Mesenchymal stem cell (in vitro differentiated cells and primary cell): ENCODE measurements at places on chromosomes 1 and 21.

- H3K36me3 ChIP-seq: no peaks in the 10 kb centered on the region
- no peak overlapping the region for H3K27ac ChIP-seq
- no peaks in the 10 kb centered on the region for H3K27me3 ChIP-seq
- no peak overlapping the region for H3K4me3 ChIP-seq
- H3K4me1 ChIP-seq: peaks cover 2% of the 10 kb centered on the region
These were observed 394.9 kb upstream of the B3GALT2 start for GRCh38 chr1:193581341-193581740.

- H3K4me3 ChIP-seq: peak overlapping the region; percentile 7
- no peaks in the 10 kb centered on the region for H3K27me3 ChIP-seq
- peak; percentile 80 for DNase-seq
- H3K36me3 ChIP-seq: no peaks in the 10 kb centered on the region
These were observed 33.3 kb upstream of the KCNE1 start for GRCh38 chr21:34545079-34545884.

DNA sequence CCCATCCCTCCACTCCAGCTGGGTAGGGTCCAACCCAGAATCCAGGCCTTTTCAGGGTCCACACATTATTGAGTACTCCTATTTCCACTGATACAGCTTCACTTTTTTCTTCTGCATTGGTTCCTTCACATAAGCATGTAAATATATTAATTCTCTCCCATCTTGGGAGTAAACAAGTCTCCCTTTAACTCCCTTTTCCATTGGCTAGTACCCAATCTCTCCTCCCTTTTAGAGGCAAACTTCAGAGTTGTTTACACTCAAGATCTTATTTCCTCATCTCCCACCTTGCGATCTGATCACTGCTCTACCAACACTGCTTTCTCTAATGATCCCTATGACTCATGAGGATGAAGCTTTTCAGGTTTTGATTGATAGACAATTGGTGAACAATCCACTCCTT is 20.3 kb downstream of the DMAP1 start:
- DNase-seq: no peak
- no peaks in the 10 kb centered on the region for H3K27me3 ChIP-seq
- no peak overlapping the region for H3K4me3 ChIP-seq
- no peak overlapping the region for H3K27ac ChIP-seq

DNA sequence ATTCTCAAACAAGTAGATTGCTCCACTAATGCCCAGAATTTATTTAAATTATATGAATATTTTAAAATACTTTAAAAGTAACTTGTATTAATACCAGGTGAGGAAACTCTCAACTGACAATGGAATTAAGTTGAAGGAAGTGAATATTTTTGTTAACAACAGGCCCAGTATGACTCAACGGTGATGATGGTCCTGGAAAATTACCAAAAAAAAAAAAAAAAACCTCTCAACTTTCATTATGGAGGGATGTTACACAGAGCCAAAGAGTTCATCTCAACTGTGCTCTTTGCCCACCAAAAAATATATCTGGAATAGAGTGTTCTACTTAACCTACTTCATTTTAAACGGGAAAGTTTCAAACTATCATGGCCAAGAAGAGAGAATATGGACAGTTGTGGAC is 28.3 kb downstream of the CFH start:
- DNase-seq: peak; percentile 44
- no peaks in the 10 kb centered on the region for H3K36me3 ChIP-seq
- H3K4me1 ChIP-seq: peaks cover 1% of the 10 kb centered on the region
- H3K27me3 ChIP-seq: no peaks in the 10 kb centered on the region
- no peak overlapping the region for H3K27ac ChIP-seq

DNA sequence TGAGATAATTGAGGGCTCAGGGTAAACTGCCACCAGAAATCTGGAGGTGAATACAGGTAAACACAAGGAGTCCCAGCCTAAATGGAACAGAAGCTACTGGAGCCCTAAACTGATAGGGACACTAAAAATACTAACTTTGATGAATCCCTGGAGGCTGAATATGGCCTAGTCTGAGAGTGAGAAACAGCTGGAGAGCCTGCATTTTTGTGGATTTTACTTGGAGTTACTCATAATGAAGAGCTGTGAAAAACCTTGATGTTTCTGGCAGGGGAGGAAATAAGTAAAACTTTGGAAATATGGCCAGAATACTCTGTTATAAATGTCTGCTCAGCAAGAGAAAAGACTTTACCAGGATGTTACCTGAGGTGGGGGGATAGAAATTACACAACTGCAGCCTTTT is 164.4 kb downstream of the LIPI start:
- H3K27me3 ChIP-seq: no peaks in the 10 kb centered on the region
- no peak for DNase-seq
- H3K27ac ChIP-seq: no peak overlapping the region

GRCh38 chr1:108041360-108042142 is 76.6 kb upstream of the VAV3 start:
- H3K36me3 ChIP-seq: no peaks in the 10 kb centered on the region
- no peaks in the 10 kb centered on the region for H3K4me1 ChIP-seq
- H3K27ac ChIP-seq: no peak overlapping the region
- H3K27me3 ChIP-seq: peaks cover 3% of the 10 kb centered on the region

- DNase-seq: no peak
- H3K27me3 ChIP-seq: no peaks in the 10 kb centered on the region
- H3K4me1 ChIP-seq: peaks cover 18% of the 10 kb centered on the region
- peak overlapping the region; percentile 27 for H3K27ac ChIP-seq
- H3K4me3 ChIP-seq: no peak overlapping the region
These were observed 80.6 kb downstream of the TGFBR3 start for GRCh38 chr1:91805311-91805801.

DNA sequence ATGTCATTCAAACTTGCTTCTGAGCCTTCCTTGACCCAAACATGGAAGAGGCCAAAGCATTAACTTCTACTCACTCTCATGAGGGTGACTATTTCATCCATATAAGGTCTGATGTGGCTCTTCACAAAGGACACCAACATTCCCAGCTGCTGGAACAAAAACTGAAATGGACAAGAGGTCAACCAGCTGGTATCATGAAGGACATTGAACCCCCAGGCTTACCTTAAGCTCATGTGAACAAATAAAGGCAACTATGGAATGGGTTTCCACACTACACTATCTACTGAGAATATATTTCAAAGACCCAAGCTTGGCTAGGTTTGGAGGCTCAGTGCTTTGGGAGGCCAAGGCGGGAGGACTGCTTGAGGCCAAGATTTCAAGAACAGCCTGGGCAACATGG is 26.9 kb downstream of the ANGPTL7 start:
- H3K27me3 ChIP-seq: no peaks in the 10 kb centered on the region
- H3K27ac ChIP-seq: no peak overlapping the region
- H3K4me1 ChIP-seq: no peaks in the 10 kb centered on the region
- H3K36me3 ChIP-seq: peaks cover 93% of the 10 kb centered on the region
- no peak for DNase-seq
- H3K4me3 ChIP-seq: no peak overlapping the region

- H3K4me1 ChIP-seq: no peaks in the 10 kb centered on the region
- DNase-seq: no peak
- no peak overlapping the region for H3K4me3 ChIP-seq
- H3K27me3 ChIP-seq: peaks cover 3% of the 10 kb centered on the region
- H3K27ac ChIP-seq: no peak overlapping the region
These were observed 1.4 kb downstream of the CD1A start for GRCh38 chr1:158255656-158256055.

DNA sequence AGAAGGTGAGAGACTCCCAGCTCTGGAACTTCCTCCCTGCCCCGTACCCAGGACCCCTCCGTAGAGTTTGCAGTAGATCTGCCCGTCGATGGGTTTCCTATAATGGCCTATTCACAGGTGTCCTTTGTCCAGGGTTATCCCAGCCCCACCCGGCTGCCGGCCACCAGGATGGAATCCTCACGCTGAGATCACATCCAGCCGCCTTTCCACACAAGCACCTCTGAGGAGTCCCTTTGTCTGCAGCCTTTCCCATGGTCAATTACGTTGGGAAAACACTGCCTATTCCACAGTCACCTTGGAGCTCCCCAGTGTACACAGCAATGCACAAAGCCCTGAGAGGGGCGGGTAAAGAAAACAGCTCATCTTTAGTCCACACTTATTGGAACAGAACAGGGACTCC is 190.0 kb upstream of the EDN2 start:
- H3K4me1 ChIP-seq: peaks cover 43% of the 10 kb centered on the region
- no peaks in the 10 kb centered on the region for H3K27me3 ChIP-seq
- no peaks in the 10 kb centered on the region for H3K36me3 ChIP-seq
- H3K27ac ChIP-seq: no peak overlapping the region
- no peak overlapping the region for H3K4me3 ChIP-seq
- no peak for DNase-seq

GRCh38 chr1:104760017-104760416 is 1010.3 kb downstream of the AMY1C start:
- no peak overlapping the region for H3K27ac ChIP-seq
- no peak for DNase-seq
- H3K4me1 ChIP-seq: no peaks in the 10 kb centered on the region
- no peaks in the 10 kb centered on the region for H3K36me3 ChIP-seq

DNA sequence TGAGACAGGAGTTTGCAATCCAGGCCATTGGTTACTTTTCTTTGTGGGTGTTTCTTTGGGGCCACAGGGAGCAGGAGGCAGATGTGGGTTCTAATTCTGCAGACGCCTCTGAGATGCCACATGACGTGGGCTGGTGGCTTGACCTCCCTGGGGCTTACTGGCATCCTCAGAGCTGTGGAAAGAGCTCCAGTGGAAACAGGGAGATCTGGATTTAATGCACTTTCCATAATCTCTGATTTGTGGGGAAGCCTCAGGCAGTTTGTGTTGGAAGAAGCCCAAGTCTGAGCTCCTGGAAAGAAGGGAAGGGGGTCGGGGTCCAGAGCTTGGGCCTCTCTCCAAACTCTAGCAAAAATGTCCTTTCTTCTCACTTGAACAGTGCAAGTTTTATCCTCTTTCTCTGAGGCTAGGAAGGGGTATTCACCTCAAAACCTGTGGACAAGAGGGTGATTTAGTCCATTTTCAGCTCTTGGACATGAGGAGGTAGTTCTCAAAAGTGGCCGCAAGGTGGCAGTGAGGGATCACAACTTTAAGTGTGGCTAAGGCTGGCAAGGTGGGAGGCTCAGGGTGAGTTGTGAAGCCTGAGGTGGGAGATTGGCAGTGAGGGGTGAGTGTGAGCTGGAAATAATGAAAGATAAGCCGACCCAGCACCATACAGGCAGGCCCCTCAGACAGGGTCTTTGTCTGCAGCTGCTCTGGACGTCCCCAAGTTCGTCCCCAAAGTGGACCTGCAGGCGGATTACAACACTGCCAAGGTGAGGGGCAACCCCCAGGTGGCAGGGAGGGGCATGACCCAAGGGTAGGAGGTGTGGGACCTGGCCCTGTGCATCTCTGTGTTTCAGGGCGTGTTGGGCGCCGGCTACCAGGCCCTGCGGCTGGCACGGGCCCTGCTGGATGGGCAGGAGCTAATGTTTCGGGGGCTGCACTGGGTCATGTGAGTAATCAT is 9.2 kb downstream of the IKBKE start:
- DNase-seq: peak; percentile 76
- H3K27me3 ChIP-seq: no peaks in the 10 kb centered on the region
- no peak overlapping the region for H3K4me3 ChIP-seq
- peaks cover 14% of the 10 kb centered on the region for H3K4me1 ChIP-seq

DNA sequence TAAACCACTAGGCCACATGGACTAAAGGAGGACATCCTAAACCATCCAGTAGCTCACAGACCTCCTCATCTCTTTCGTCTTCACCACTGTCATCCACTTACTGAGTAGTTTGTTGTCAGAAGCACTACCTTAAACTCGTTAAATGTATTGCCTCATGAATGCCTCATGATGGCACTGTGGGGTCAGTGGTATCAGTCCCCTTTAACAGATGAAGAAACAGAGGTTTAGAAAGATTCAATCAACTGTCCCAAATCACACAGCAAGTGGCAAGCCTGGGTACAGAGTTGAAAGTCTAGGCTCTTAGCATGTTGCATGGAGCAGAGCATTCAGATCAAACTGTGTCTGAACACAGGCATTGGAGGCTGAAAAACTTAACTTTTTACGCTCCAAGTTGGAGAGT is 183.6 kb upstream of the KIAA0040 start:
- no peaks in the 10 kb centered on the region for H3K27me3 ChIP-seq
- H3K27ac ChIP-seq: no peak overlapping the region
- peaks cover 3% of the 10 kb centered on the region for H3K4me1 ChIP-seq
- peak; percentile 52 for DNase-seq
- no peaks in the 10 kb centered on the region for H3K36me3 ChIP-seq

DNA sequence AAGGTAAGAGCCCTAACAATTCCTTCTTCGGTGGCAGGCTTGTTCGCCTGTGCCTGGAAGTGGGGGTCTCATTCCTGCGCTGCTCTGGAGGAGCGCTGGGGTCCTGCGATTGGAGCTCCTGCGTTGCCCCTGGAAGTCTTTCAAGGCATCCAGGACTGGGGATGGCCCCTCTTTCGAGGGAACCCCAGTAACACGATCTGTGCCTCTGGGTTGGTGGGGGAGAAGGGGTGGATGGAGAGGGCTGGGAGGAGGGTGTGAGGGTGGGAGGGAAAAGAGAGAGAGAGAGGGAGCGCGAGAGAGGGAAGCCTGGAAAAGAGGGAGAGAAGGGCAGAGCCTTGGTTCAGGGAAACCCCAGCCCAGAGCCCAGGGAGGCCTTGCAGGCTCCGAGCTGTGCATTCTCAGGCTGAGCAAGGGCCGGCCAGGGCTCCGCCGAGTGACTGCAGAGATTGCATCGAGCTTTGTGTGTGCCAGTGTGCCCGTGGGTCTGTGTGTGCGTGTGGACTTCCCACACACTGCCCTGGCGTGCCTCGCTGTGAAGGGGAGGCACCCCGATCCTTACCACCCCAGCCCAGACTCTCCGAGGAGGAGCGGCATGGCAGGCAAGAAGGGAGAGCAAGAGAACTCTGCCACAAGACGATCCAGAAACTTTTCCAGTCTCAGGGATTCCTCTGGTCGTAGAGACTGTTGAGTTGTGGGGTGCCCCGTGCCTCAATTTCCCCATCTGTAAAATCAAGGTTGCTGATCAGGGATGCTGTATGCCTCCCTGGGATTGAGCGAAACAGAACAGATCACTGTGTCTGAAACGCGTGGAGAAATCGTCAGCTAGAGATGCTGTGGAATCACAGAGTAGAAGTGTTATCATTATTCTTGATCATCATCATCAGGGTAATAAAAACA is 619 bp downstream of the BCL9 start:
- no peaks in the 10 kb centered on the region for H3K27me3 ChIP-seq
- H3K4me1 ChIP-seq: peaks cover 8% of the 10 kb centered on the region
- peak overlapping the region; percentile 79 for H3K4me3 ChIP-seq
- peak; percentile 71 for DNase-seq
- H3K36me3 ChIP-seq: no peaks in the 10 kb centered on the region
- H3K27ac ChIP-seq: peak overlapping the region; percentile 88

DNA sequence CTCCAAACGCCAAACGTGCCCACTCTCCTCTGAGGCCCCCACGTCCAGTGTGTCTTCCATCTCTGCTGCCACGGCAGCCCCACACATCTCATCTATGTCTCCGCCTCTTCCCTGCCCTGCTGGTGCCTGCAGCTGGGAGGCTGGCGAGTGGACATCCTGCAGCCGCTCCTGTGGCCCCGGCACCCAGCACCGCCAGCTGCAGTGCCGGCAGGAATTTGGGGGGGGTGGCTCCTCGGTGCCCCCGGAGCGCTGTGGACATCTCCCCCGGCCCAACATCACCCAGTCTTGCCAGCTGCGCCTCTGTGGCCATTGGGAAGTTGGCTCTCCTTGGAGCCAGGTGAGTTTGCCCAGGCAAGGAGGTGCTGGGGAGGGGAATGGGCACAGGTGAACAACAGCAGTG is 8.6 kb downstream of the ADAMTSL4 start:
- H3K27me3 ChIP-seq: no peaks in the 10 kb centered on the region
- peaks cover 58% of the 10 kb centered on the region for H3K36me3 ChIP-seq
- no peak overlapping the region for H3K4me3 ChIP-seq
- no peak overlapping the region for H3K27ac ChIP-seq
- DNase-seq: peak; percentile 3
